ENCODE measurements at places on chromosomes 1 and 21. TPM values are rescaled to one million over a fixed set of nuclear protein-coding genes. Genes with fewer than 3 reads are reported as not detected.

GRCh38 chr1:68908316-68908715 is 411.4 kb upstream of the DEPDC1 start:
- DNase-seq = no peak

The TRIM63 gene
- not detected for total RNA-seq

The FAM167B gene
- total RNA-seq = 1.8 TPM

The TIAM1 gene
- total RNA-seq = 18.2 TPM

DNA sequence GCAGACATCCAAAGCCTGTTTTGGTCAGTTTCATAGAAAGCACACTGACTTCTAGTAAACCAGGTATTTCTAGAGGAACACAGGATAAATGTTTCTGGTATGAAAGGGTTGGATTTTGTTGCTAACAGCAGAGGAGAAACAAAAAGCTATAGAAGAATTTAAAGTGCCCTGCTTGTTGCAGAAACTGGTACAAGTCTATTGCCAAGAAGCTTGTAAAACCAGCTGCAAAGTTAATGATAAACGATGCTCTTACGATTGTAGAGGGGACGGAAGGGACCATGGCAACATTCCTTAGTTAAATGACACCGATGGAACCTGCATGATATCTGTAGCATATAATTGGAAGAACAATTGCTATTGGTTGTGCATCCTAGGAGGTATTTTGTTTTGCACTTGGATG is 40.1 kb downstream of the SLC35F3 start:
- DNase-seq = no peak

The CCDC185 gene
- 0.17 TPM for total RNA-seq

Data from Calu3 (cell line).